Retina (tissue), 1 donor: ENCODE measurements at places on chromosomes 5 and 9.
A peak's percentile ranks its signal among the peaks of the same experiment; 100 is the strongest.

GRCh38 chr5:18712936-18713485 is 1078.8 kb downstream of the TAF11L14 start:
- DNase-seq: no peak

DNA sequence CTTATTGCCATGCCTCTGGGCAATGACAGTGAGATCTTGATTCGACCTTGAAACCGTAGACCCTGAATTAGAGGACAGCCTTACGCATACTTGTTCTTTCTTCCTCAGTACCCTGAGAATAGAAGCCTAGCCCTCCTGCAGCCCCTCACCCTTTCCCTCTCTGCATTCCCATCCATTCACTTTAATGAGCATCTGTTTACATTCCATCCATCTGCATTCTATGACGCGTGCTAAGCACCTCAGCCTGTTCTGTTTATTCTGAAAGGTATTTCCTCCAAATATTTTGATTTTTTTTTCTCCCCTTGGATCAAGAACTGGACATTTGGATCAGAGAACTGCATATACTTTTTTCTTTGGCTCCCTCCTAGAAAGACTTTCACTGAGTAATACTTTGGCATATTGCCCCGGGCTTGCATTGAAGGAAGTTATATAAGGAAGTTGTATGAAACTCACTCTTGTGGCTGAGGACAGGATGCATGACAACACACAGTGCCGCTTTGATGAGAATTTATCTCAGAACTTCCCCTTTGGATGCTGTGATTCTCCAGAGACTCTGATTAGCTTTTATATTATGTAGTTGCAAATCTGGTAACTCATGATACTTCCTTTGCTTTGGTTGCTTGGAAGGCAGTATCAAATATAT is 15.7 kb downstream of the TMEM8B start:
- no peak for DNase-seq

DNA sequence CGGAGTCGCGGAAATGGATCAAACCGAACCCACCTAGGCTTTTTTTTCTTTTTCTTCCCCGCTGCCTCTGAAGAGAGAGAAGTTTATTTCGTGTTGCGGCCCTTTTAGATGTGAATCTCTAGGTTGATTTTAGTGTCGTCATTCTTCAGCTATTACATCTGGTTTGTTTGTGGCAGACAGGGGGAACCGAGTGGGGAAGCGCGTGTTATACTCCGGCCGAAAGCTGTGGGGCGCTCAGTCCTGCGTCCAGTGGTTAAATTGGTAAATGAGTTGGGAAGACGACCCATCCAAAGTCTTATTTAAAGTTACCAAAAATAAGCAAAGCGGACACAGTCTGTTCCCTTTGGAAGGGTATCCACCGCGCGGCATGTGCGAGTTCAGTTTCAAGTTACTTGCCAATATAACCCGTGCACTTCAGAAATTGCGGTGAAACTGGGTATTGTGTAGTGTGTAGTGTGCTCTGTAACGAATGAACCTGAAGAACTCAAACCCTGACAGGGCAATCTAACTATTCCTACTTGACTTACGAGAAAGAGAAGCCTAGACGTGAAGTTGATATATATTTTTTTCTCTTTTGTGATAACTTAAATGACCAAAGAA is 1.3 kb downstream of the MAN2A1 start:
- no peak for DNase-seq

- no peak for DNase-seq
These were observed 70.8 kb downstream of the NXNL2 start for GRCh38 chr9:88605512-88606362.

DNA sequence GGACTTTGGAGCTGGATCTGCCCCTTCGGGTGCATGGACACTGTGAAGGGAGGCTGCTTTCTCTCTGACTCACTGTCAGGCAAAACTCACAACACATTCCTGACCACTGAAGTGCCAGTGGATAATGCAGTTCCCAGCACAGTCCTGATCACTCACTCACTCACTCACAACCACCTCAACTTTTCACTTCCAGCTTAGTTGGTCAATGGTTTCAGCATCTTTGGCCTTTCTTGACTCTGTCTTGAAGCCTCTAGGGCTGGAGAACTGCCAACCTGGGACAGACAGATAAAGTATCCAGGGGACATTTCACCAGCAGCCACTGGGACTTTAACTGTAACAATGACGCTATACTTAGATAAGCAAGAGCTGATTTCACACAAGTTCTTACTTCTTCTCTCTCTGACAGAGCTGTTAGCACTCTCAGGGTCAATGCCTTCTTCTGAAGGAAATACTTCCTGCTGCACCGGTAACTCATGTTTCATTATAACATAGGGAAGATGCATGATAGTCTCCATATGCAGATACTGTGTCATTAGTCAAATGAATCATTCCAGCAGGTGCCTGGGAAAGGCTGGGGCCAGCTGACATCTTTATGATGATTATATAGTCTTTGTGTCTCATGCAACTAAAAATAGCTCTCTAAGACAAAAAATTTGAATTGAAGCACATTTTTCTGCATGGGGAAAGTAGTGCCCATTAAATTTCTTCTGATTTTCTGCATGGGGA is 499.0 kb downstream of the SEMA5A start:
- no peak for DNase-seq

DNA sequence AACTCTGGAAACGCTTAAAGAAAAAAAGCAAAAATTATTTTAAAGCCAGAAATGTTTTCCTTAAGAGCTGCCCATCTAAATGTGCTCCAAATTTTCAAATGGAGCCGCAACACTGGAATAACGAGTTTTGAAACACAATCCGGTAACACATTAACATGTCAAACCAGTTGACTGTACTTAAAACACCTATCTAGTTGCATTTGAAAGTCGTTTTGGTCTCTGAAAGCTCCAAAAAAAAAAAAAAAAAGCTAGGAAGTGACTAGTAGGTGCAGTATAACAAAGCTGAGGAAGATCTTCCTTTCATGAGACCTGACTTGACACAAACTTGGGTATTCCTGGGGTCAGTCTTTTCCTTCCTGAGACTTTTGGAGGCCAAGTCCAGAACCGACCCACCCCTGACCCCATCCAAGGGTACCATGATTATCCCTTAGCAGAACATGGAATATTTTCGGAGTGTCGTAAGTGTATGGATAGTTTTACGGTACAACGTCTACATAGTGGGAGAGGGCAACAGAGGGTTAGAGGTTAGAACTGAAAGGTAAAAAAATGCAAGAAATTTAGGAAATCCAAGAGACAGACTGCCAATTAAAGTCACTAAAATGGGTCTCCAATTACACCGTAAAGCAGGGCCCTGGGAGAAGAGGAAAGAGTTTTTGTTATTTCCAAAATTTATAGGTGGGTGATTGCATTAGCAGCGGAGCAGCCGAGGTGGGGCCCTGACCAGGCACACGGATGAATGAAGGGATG is 812 bp downstream of the CETN3 start:
- no peak for DNase-seq

DNA sequence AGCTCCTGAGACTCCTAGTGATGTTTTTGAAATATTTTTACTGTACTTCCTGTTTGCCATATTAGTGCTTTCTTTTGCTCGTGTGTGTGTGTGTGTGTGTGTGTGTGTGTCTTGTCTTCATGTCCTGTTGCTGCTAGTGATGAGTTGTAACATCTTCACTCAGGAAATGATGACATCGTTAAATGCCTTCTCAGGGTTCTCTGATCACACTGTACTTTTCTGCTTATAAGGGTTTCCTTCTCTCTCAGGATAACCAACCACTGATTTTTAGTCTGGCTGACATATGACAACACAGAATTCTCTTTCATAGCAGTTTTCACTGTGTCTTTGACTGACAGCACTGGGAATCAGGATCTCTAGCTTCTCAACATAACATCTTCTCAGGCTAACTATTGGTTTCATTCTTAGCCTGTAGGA is 16.1 kb downstream of the SV2C start:
- DNase-seq: no peak

DNA sequence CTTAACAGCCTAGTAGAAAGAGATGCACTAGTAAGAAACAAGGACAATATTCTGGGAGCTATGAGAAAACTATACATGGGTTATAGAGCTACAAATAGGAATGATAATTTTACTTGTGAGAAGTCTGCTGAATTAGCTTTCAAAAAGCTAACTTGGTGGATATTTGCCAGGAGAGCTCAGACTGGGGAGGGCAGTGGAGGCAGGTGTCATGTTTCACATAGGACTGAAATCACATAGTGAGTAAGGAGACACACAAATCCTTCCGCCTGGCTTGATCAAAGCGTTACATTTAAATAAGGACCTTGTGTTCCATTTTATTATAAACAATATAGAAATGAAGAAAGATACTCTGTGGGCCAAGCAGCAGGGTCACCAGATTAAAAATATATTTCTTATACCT is 235.0 kb downstream of the ISL1 start:
- no peak for DNase-seq

DNA sequence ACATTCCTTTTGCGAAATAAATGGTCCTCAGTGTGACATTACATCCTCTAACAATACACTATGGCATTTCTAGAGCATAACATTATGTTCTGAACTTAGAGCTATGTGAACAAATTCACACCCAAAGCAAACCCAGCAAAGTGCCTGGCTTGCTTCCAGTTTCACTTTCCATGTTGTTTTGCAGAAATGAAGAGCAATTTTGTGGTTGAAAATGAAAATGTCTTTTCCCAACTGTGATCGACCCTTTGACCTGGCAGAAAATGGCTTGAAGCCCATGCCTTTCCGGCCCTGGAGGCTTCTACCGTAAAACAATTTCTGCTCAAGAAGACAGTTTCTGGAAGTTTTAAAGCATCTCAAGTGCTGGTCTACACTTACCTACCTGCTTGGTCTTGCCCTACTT is 344.7 kb upstream of the RGMB start:
- no peak for DNase-seq

DNA sequence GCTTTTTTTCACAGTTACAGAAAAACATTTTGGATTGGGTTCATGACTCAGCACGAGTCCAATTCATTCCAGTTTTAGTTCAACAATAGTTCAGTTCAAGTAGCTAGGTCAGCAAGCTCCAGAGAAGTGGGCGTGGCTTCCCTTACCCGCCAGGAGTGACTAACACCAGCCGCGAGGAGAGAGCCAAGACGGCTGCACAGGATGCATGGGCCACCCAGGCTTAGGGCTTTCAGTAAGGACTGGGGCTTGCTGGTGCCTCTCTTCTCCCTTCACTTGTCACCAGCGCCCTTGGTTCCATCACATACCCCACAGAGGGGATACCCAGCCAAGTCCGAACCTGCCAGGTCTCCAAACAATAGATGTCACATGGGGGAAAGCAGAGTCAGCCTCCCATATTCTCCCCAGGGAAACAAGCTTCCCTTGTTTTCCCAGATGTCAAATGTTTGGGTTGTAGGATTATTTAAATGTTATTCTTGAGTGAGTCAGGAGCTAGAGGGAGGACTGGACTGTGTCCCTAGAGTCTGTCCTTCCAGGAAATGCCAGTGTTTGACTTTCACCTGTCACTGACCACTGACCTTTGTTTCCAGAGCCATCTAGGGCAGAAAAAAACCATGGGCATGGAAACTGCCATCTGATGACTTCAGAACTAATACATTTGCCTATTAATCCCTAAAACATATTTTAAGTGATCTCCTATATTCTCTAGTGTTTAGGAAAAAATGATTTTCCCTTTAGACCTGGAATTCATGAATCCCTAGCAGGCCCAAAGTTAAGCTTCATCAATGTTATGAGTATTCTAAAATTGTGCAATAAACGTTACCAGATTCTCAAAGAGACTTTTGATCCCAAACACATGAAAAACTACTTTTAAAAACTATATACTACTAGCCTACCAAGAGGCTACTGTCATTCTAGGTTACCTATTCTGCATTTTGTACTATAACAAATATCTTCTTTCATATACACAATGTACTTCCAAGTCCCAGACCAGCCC is 51.9 kb downstream of the NIPAL4 start:
- no peak for DNase-seq

DNA sequence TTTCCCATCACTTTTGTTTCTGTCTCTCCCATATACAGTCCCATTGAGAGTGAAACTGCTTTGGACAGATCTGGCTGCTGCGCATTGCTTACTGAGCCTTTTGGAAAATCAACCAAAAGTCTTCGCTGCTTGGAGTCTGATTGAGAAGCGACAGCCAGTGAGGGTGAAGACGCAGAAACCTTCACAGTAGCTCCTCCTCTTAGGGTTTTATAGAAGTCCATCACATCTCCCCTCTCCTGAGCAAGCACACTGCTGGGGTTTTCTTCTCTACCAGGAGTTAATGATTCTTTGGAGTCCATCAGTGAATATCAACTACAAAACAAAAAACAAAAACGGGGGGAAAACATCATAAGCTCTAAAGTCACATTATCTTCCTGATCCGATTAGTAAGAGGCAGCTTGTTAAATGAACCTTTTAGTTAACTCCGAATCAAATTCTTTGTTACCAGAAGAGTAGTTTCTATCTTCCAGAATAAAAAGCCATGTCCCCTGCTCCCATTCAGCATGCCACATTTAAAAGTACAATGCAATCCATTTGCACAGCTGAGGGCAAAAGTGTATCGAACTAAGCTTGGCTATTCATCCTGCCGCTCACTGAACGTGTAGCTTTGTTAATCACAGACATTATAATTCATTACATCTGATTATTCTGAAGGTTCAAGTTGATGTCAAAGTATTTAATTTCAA is 2.8 kb downstream of the NR3C1 start:
- peak; percentile 13 for DNase-seq

- DNase-seq: no peak
These were observed 216.9 kb downstream of the SPOCK1 start for GRCh38 chr5:137282216-137282615.

- DNase-seq: no peak
These were observed 53.5 kb downstream of the KCNIP1 start for GRCh38 chr5:170557314-170557713.

- DNase-seq: no peak
These were observed 105.2 kb upstream of the RAD23B start for GRCh38 chr9:107177857-107178256.

- no peak for DNase-seq
These were observed 22.9 kb downstream of the KCNMB1 start for GRCh38 chr5:170366276-170366675.

DNA sequence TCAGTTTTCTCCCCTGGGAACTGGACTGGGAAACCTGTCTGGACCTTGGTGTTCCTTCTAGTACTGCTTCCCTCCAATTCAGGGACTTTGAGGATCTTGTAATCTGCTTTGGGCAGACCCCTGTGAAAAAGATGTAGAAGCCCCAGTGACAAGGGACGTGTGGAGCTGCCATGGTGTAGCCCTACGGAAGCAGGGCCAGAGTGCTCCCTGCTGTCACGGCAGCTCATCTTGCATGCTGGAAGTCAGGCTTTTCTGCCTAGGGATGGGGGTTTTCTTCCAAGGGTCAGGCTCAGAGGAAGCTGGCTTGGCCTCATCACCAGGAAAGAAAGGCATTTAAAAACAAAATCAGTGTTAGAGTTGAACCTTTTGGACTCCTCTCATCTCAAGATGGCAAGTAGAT is 86.4 kb downstream of the AMBP start:
- no peak for DNase-seq

- no peak for DNase-seq
These were observed 34.3 kb downstream of the S1PR3 start for GRCh38 chr9:89025553-89025952.

- no peak for DNase-seq
These were observed 63.1 kb upstream of the EPB41L4B start for GRCh38 chr9:109383947-109384346.

DNA sequence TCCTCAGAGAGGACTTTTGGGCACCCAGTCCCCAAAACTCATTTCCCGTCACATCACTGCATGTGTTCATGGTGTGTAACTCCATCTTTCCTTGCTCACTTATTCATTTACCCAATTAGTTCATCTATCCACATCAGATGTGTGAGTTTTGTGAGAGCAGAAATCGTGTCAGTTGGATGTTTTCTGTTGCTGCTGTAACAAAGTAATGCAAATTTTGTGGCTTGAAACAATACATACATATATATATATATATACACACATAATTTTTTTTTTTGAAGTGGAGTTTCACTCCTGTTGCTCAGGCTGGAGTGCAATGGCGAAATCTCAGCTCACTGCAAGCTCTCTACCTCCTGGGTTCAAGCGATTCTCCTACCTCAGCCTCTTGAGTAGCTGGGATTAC is 70.5 kb upstream of the BOD1 start:
- no peak for DNase-seq
